Breast epithelium (tissue), 4 donors: ENCODE measurements at places on chromosomes 3 and 15. TPM values are rescaled to one million over a fixed set of nuclear protein-coding genes. Genes with fewer than 3 reads are reported as not detected.

Gene CD96
- 1.4 TPM for total RNA-seq

DNA sequence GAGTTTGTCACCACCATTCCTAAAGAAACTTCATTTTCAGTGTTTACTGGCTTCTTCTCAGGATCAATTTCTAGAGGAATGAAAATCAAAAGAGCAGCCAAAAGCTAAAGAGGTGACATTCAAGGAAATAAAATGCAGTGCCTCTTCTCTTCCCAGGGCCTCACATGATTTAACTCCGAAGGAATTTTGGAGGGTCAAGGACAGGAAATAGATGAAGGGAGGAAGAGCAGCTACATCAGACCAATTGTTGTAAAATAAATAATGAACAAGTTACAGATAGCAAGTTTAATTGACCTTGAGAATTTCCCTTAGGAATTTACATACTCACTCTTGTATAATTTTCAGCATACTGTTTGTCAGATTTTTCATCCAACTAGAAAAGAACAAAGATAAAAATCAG, 78.1 kb downstream of the LRRFIP2 start:
- no peak overlapping the region for H3K27ac ChIP-seq
- H3K36me3 ChIP-seq: no peaks in the 10 kb centered on the region
- H3K27me3 ChIP-seq: no peaks in the 10 kb centered on the region

Gene GRK7
- total RNA-seq: not detected

Gene THBS1
- total RNA-seq: 623 TPM

Gene CPN2
- not detected for total RNA-seq

- no peaks in the 10 kb centered on the region for H3K4me1 ChIP-seq
- DNase-seq: no peak
- no peak overlapping the region for H3K4me3 ChIP-seq
- no peaks in the 10 kb centered on the region for H3K27me3 ChIP-seq
- H3K36me3 ChIP-seq: no peaks in the 10 kb centered on the region
These were observed 76.9 kb downstream of the PLCH1 start for GRCh38 chr3:155667988-155668387.
